GM20000 (cell line): ENCODE measurements at places on chromosomes 2 and 18.

- DNase-seq, result peak; percentile 3
Observed at GRCh38 chr2:150125708-150126107, 361.8 kb downstream of the RND3 start.

GRCh38 chr2:219581346-219581745, 9.2 kb downstream of the INHA start:
- no peak for DNase-seq

DNA sequence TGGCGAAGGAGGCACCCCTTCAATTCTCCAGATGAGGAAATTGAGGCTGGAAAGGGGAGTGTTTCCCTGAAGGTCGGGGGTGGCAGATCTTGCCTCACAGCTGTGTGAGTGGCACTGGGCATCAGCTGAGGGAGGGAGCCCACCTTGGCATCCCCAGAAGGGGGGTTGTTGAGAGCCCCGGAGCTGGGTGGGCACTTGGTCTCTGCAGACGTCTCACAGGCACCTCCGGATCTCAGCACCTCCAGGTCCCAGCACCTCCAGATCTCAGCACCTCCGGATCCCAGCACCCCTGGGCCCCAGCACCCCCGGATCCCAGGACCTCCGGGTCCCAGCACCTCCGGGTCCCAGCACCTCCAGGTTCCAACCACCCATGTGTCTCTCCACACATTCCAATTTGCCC, 137.9 kb downstream of the NFATC1 start:
- no peak for DNase-seq

DNA sequence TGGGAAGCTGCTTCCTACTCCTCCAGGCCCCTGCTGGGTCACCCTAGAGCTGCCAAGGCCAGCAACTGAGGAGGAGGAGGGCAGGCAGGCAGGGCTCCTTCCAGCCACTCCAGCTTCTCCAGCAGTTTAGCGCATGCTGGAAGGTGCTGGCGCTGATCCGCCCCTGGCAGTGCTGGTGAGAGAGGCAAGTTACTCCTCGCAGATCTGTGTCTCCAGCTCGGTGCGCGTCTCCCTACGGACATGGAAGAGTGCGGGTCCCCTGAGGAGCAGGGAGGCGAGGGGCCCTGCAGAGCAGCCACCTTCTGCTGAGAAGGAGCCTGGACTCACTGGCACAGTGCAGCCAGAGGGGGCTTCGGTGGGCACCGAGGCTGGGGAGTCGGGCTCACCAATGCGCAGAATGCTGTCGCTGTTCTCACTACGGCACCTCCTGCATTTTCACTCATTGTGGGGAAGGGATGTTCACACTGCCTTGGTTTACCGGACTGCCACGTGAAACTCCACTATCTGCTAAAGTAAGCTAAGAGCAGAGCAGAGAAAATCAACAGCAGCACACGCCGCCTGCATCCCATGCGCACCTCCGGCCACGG, 206.0 kb downstream of the HDAC4 start:
- no peak for DNase-seq

- no peak for DNase-seq
Observed at GRCh38 chr2:196224756-196225155, 53.4 kb upstream of the STK17B start.

GRCh38 chr2:71610671-71611070, 157.3 kb downstream of the DYSF start:
- no peak for DNase-seq
